DMS79 (cell line): ENCODE measurements at places on chromosomes 4 and X.

DNA sequence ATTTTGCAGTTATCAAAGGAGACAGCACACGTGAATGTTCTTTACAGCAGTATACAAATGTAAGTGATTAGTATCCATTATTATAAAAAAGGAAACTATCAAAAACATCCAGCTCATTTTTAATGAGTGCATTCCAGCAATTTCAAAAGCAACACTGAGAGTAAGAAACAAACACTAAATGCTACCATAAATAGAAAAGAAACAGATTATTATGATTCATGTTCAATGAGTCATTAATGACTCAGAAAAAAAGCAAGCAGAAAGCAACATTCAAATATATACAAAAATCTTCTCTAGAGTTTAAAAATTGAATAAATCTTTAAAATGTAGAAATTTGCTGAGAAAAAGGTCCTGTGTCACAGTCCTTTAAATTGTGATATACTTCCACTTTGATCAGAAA is 346.5 kb upstream of the FMR1 start:
- no peak for DNase-seq

- no peak for DNase-seq
Measured at GRCh38 chrX:102835504-102836146, 101.4 kb upstream of the RAB40AL start.

- DNase-seq, result no peak
Measured at GRCh38 chrX:11131146-11131545, 20.0 kb downstream of the HCCS start.

DNA sequence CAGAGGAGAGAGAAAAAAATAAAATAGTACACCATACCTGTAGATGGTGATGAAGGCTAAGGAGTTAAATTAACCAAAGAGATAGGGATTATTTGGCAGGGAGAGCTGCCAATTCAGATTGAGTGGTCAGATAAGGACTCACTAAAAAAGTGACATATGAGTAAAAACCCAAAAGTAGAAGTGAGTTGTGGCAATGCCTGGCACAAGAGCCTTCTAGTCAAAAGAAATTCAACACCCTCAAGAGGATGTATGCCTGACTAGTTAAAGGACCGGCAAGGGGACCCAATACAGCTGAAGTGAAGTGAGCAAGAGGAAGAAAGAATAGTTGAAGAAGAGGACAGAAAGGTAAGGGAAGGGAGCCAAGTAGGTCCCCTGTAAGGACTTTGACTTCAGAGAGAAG is 34.9 kb downstream of the ELF2 start:
- no peak for DNase-seq
